Activated CD4-positive, alpha-beta T cell treated with anti-CD3 and anti-CD28 coated beads, Interleukin-2, amount 50 U/mL, for 4 hours (primary cell): ENCODE measurements at places on chromosomes 6 and 20.

DNA sequence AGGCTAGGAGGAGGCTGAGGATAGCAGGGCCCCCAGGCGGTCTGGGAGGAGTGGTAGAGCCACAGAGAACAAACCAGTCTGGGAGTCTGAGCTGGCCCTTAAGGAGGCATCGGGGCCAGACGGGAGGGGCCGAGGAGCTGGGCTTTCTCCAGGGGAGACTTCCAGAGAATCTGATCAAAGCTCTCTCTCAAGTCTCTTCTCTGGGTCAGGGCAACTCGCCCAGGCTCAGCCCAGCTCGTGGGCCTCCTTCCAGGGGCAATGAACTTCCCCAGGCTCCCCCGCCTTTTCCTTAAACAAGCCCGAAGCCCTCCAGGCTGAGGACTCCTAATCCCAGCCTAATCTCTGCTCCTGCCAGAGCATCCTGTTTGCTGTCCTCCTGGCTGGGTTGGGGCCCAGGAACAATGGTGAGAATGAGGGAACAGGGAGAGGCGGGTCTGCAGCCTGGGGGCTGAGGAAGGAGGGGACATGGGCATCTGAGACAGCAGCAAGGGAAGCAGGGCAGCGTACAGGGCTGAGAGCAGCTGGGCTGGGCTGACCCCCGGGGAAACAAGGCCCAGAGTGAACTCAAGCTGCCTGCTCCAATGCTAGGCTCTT is 173.6 kb downstream of the ANKRD60 start:
- no peak for DNase-seq

- DNase-seq, result no peak
Measured at GRCh38 chr20:10461495-10461894, 26.4 kb downstream of the SLX4IP start.

GRCh38 chr20:634148-634925 is 18.7 kb downstream of the SRXN1 start:
- DNase-seq, result no peak

GRCh38 chr20:47221036-47221625 is 135.4 kb downstream of the ZMYND8 start:
- no peak for DNase-seq

DNA sequence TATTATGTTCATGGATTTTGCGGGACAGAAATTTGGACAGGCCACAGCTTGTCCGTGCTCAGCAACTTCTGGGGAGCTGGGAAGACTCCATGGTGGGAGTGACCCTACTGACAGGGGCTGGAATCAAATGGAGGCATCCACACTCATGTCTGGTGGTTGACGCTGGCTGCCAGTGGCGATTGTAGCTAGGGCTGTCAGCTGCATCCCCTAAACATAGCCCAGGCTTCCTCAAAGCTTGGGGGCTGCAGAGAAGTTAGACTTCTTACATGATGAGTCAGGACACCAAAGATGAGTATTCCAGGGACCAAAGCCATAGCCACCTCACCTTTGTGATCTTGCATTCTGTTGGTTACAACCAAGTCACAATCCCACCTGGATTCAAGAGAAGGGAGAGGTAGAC is 18.4 kb upstream of the FAM50B start:
- no peak for DNase-seq

DNA sequence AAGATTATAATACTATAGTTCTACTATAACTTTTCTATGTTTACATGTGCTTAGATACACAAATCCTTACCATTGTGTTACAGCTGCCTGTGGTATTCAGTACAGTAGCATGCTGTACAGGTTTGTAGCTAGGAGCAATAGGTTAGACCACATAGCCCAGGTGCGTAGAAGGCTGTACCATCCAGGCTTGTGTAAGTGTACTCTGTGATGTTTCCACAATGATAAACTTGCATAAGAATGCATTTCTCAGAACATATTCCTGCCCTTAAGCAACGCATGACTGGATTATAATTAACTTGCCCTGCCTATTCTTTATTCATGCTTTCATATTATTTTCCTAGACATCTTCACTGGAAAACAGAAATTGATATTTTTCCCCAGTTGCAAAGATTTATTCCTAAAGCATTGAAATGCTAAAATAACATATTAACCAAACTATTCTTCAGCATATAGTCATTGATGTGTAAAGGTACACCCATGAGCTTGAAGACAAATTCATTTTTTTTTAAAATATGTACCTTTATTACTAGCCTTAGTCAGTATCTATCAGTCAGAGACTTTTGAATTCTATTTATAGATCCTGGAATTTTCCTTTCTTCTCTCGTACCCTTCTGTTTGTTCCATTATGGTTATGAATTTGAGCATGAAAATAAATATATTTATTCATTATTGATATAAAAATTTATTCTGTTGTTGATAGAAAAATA is 7.2 kb upstream of the CTAGE9 start:
- no peak for DNase-seq

GRCh38 chr6:18464176-18464575 is 77.0 kb downstream of the RNF144B start:
- DNase-seq, result no peak
